ENCODE measurements at places on chromosomes 4 and X.

DNA sequence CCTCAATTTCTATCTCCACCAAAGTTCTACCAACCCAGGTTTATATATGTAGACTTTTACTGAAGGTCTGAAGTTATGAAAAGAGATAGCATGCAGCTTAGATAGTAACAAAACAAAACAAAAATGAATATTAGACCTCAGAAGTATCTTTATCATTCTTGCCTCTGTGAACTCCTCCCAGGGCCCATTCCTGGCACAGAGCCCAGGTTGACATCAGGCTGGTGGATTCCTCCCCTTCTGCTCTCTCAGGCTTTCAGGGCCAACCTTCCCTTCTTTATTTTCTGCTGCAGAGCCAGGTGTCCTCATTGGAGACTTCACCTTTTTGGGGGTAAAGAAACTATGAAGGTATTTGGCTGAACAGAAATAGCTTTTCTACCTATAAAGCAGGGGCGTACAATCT is 112.8 kb upstream of the PITX2 start:
- DNase-seq, result no peak

DNA sequence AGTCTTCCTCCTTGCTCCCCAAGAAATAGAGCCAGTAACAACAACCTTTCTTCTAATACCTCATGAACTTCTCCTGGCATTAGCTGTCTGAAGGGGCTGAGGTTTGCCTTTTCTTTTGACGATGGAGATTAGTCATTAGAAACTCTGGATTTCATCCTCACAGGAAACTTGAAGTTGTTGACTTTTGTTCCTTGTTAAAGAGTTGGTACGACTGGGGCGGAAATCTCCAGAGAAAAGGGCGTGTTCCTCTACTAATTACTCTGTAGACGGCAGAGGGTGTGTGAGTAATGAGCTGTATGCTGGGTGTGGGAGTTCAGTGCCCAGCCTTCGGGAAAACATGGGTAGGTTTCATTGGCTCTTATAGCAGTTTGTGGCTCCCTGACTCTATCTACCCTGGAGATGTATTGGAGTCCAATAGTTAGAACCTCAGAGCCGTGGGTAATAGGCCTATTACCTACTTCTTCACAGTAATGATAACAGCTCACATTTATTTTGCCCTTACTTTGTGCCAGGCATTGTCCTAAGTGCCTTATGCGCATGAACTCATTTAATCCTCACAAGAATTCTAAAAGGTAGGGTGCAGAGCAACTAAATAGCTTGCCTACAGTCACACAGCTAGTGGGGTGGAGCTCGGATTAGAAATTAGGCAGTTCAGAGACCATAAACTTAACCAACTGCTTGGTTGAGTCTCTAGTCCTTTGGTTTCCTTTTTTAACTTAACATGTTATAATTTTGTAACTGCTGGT is 23.4 kb downstream of the TMEM164 start:
- DNase-seq, result no peak

- DNase-seq, result no peak
These were observed 44.4 kb upstream of the TMSB15B start for GRCh38 chrX:103918050-103918449.

- no peak for DNase-seq
These were observed 679.3 kb downstream of the FAT4 start for GRCh38 chr4:125994024-125994423.

- no peak for DNase-seq
These were observed at the start of gene TBL1X for GRCh38 chrX:9464435-9465371. TSS of gene TBL1X (plus strand) at chrX:9465058. CDS start at chrX:9653587, 188,529 bp downstream.

GRCh38 chrX:19785647-19786046 is 101.8 kb downstream of the SH3KBP1 start:
- DNase-seq, result no peak

- DNase-seq, result no peak
These were observed 6.4 kb upstream of the HAUS7 start for GRCh38 chrX:153476666-153477363.

All from esophagus squamous epithelium (tissue), 5 donors.